Dorsolateral prefrontal cortex (tissue), 122 donors: ENCODE measurements at places on chromosomes 12 and 14.

DNA sequence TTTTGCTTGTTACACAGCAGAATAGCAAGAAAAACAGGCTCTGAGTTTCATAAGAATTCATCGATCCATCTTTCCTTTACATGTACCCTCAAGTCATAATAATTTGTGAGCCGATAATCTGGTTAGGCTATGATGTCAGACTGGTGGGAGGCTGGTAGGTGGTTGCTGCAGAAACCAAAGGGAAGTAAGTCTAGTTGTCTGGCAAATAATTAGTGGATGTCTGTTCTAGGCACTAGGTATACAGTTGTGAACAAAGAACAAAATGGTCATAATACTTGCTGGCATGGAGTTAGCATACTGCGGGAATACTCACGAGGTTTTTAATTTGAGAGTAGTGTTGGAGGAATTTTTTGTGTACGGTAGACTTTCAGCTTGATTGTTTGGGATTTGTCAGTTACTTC is 8.8 kb downstream of the SUSD6 start:
- DNase-seq = no peak

- DNase-seq = no peak
Measured at GRCh38 chr14:28759653-28760313, 6.8 kb upstream of the FOXG1 start.

DNA sequence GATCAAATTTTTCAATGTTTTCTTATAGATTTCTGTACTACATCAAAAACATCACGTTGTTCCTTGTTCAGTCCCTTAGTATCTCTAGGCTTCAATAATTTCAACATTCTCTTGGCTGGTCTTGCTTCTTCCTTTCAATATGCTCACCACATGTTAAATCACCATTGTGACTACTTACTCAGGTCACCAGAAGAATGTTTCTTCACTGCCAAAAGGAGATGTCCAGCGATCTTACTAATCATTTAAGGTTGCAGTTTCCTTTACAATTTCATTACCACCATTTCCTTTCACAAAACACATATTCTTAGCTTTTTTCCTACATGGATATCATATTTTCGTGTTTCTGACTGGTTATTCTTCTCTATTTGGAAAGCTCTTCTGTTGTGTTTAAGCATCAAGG is 363.8 kb downstream of the NAV3 start:
- DNase-seq = no peak

DNA sequence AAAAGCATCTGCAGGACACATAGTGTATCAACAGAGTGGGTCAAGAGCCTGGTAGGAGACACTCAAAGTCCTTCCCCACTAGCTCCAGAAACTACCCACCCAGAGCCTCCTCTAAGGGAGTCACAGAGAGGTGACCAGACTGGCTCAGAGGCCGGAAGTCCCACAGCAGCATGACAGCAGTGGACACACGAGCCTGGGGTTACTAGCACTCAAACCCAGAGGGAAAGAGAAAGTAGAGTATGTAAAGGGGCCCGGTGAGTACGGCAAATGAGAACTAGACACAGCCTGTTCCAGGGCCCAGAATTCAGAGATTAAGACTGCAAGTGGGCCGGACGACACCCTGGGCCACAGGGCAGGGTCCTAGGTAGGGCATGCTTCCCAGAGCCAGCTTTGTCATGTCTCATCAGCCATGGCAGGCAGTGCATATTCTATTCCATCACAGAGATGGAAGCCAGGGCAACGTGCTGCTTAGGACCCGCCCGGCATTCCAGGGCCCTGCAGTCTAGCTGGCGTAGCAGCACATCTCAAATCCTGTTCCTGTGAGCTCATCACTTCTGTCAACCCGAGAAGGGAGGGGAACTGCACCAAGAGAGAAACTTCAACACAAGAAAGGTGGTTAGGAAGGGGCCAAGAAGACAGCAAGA is 4.2 kb downstream of the IFFO1 start:
- no peak for DNase-seq

DNA sequence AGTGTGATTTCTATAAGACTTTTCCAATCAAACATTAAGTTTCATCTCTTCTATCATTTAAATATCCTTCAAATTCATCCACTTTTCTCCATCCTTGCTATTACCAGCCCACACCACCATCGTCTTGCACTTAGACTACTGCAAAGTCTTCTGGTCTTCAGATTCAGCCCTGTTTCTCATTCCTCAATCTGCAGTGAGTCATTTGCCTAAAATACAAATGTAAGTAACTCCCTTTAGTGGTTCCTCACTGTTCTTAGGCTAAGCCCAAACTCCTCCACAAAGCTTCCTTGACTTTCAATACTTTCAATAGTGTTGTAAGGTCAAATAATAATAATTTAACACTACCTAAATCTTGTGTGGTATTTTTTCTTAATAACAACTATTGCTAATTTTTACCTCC is 83.3 kb downstream of the PLEKHG7 start:
- no peak for DNase-seq

DNA sequence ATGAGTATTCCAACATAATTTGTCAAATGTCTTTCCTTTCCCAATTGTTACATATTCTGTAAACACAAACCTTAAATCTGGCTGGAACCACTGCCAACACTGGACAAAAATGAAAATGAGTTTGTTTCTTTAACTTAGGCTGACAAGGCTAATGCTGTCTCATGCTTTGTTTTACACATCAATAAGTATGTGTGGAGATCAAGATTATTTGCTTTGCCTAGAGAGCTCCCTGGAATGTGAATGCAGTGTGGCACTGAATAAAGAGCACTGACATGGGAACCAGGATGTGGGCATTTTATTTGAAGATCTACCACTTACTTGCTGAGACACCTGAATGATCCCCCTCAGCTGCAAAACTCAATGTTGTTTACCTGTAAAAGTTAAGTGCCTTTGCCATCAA is 61.7 kb downstream of the RALGAPA1 start:
- DNase-seq = no peak

- no peak for DNase-seq
Measured at GRCh38 chr14:100289916-100290606, 16.2 kb downstream of the SLC25A29 start.

- no peak for DNase-seq
Measured at GRCh38 chr14:69573831-69574262, 824 bp downstream of the CCDC177 start.

- peak; percentile 62 for DNase-seq
Measured at GRCh38 chr12:132178801-132179401, 34.6 kb downstream of the NOC4L start.

GRCh38 chr12:127060933-127061332 is 1206.0 kb upstream of the TMEM132C start:
- no peak for DNase-seq

GRCh38 chr14:101236496-101237251 is 324.6 kb upstream of the DIO3 start:
- no peak for DNase-seq

DNA sequence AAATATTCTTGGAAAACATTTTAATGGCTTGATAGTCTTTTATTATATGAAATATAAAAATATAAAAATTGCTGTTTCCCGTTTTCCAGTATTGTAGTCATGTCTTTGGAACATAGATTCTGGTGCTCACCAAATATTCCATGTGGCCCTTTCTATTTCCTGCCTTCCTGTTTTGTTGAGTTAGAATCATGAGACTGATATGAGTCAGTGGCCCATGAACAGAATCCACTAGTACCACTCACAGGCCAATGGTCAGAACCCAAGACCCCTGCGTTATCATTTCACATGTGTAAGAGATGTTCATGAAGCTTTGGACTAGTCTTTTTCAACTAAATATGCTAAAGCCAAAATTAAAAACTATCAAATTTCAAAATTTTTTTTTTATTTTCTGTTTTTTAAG is 56.9 kb downstream of the BICD1 start:
- DNase-seq = no peak

DNA sequence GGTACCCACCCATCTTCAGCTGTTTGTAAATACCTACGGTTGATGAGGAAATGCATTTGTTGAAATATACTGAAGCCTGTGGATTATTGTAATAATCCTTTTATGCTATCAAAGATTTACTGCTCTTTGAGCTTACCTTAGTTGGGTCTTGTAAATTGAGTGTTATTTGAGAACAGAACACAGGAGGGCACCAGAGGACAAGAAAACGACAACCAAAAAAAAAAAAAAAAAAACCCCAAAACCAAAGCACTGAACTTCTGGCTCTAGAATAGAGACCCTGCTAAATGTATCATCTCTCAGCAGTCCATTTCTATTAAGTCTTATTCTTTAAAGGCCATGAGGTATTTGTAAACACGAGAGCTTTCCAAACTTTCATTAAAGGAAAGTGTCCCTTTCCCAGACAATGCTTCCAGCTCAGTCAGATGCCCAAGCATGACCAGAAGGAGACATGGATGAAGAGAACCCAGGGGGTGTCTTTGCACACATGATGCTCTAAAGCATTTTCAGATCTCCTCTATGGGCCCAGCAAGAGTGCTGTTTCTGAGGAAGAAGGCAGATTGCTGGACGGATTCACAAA is 763.9 kb downstream of the NRXN3 start:
- DNase-seq = no peak

DNA sequence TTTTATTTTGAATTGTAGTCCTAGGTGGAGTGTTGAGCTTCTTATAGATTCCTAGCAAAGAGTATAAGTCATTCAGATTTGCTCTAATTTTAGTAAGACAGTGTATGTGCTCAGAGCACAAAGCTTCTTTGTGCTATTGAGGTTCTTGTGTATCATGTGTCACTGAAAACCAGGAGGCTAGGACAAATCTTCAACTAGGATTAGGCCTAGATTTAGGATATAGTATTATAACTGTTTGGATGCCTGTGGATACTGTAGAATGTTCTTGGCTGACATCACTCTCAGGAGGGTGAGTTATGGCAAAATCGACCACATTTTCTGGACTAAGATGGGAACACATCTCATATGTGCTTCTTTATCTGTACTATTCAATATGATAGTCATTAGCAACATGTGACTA is 86.5 kb downstream of the DHRS2 start:
- DNase-seq = no peak

DNA sequence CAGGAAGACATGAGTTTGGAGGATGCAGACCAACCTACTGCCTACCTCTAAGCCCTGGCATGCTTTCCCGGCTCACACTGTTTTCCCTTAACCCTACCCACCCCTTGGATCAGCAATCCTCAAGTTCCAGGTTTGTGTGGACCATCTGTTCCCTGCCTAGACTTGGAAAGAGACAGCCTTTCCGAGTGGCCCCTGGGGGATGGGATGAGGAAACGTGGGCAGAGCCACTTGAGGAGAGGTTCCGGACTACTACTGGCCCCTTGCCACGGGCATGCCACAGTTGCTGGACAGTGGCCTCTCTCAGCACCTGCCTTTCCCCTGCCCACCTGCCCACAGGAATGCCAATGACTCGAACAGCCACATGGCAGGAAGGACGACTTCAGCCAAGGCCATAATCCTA is 135.9 kb downstream of the SLC15A4 start:
- no peak for DNase-seq

DNA sequence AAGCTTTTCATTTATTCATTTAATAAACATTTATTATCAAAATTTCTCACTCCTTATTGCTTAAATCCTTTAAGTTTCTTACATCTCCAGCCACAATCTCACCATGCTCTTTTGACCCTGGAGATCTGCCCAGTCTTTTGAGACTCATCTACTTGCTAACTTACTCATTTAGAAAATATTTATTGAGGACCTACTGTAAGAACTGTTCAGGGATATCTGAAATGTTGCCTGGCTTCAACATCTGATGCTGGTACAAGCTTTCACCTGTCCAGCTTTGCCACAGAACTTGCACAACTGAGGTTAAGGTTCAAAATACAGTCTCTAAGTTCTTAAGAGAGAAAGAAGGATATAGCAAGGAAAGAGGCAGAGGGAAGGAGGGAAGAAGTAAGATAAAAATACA is 17.5 kb upstream of the GXYLT1 start:
- no peak for DNase-seq

GRCh38 chr14:58792416-58792815 is 154.7 kb downstream of the DACT1 start:
- no peak for DNase-seq

GRCh38 chr12:24373004-24373403 is 423.5 kb upstream of the SOX5 start:
- no peak for DNase-seq

DNA sequence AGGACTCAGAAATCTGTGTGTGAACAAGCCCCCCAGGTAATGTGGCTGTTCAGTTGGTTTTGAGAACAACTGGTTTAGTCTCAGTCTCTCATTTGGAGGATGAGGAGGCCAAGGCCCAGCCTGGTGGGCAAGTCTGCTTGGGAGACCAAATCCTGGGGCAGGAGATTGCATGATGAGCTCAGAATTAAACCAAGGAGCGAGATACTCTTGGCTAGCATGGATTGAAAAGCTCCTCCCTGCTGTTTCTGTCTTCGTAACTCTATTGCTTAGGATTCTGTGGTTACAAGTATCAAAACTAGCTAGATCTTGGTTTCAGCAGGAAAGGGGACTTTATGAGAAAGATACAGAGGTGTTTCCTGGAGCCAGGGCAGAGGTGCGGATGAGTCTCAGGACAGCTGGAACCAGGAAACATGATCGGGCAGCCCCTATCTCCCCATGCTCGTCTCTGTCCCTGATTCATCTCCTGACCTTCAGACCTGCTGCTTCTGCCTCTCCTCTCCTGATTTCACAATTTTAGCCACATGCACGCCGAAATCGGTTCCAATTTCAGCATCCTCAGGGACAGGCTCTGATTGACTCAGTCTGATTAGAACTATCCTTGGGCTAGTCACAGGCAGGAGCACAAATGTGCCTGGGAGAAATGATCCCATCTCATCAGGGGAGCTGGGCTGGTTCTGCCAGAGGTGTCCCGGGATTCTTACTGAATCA is 40.2 kb upstream of the RIN3 start:
- no peak for DNase-seq

DNA sequence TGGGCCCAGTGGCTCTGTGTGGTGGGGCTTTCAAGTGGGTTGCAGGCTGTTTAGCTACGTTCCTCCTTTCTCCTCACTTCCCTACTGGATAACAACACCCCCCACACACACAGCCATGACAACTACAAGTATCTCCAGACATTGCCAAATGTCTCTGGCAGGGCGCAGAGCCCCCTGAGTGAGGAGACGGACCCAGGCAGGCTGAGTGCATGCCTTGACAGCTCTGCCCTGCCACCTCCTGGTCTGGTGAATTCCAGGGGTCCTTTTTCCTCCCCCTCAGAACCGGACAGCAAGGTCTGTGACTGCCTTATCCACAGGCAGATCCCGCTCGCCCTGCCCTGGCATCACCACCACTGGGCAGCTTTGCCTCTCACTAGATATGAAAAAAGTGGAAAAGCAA is 276.5 kb downstream of the TMEM132C start:
- no peak for DNase-seq

DNA sequence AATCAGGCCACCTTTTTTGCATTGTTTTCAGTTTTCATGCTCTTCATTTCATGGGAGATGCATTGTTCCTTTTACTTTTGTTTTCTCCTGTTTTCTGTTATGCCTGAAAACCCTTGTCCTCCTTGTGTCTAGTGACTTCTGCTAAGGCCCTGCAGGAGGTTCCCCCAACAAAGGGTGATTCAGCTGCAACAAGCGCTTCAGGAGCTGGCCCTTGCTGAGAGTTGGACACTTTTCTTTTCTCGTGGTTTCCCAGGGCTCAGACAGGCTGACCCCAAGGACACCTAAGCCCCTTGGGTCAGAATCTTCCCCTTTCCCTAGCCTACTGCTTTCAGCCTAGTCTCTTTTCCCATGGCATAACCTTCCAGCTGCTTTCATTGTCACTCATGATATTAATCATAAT is 98.9 kb downstream of the PLXNC1 start:
- no peak for DNase-seq

GRCh38 chr12:102806110-102806509 is 110.9 kb downstream of the PAH start:
- no peak for DNase-seq
